Stimulated activated CD4-positive, alpha-beta T cell treated with anti-CD3 and anti-CD28 coated beads, Interleukin-1b, Interleukin-23, amount 100 ng/mL, for 1 hour (primary cell): ENCODE measurements at places on chromosomes 11 and 22.

DNA sequence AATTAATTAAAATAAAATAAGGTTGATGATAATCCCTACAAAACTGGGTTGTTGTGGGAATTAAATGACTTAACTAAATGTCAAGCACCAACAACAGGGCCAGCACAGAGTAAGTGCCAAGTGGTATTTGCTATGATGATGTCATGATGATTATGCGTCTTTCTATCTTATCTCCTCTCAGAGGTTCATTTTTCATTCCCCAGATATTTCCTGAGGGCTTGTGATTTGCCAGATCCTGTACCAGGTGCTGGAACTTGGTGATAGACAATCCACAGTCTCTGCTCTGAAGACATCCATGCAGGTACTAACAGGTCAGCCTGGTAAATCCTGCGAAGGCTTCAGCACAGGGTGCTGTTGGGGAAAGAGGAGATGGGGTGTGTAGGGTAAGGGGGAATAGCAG lies 8.1 kb upstream of the MYH9 start:
- DNase-seq: no peak

- no peak for DNase-seq
Observed at GRCh38 chr22:50656122-50657070, 16.2 kb upstream of the SHANK3 start.

GRCh38 chr11:122874991-122875390 lies 7.6 kb upstream of the JHY start:
- DNase-seq: no peak

DNA sequence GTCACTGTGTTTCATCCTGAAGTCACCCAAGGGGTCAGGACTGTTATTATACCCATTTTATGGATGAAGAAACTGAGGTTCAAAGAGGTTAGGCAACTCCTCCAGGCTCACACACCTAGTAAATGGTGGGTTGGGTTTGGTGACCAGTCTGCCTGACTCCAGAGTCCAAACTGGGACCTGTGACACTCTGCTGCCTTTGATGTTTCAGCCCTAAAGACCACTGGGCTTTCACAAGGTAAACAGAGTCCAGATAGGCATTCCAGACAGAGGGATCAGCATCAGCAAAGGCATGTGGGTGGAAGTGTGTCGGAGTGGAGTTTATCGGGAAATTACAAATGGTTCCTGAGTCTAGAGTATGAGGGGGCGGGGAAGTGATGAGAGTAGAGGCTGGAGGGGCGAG lies 38.5 kb downstream of the MICAL2 start:
- DNase-seq: no peak

DNA sequence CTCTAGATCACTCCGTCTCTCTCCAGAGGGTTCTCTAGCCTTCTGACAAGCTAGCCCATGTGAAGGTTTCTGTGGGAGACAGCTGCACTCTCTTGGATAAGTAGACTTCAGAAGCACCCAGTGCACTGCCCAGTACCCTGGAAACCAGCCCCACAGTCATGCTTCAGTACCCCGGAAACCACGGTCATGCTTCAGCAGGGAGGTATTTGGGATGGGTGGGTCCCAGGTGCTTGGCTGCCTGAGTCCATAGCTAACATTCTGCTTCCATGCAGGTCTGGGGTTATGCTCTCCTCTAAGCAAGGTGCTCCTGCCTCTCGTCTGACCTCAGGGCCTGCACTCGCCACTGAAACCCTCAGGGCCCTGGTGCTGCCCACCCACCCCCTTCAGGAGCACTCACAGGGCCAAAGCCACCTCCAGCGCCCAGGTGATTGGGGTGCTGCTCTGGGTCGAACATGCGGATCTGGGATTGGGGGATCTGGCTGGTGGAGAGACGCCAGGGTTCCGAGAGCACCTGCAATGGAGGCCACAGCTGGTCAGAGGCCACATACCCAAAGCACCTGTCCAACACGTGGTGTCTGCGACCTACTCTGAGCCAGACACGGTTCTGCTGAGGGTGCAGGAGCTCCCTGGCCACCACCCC lies 7.3 kb upstream of the SYCE3 start:
- DNase-seq: no peak

GRCh38 chr11:1220941-1221721 lies 1.7 kb upstream of the MUC5B start:
- no peak for DNase-seq

GRCh38 chr11:122743949-122744348 lies 88.4 kb downstream of the UBASH3B start:
- DNase-seq: peak; percentile 43

DNA sequence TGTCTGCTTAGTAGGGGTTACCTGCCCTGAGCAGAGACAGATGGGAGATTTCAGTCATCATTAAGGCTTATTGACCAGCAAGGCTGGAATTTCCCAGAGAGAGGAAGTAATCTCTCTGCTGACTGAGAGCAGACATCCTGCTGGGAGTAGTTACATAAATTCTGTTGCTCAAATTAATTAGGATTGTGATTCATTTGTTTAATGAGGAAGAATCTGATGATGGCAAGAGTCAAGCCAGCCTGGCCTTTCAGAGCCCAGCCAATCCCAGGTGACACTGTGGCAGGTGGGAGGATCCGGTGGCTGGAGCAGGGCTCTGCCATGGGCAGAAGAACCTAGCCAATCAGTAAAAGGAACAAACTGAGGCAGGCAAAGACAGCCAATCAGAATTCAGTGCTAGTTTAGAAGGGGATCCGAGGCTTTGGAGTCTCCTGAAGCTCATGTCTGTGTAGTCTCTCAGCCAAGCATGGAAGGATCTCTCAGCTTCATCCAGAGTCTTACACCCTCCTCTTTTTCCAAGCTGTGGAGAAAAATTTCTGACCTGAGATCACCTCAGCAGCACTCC lies 61.2 kb upstream of the CHST1 start:
- DNase-seq: no peak

- no peak for DNase-seq
Observed at GRCh38 chr22:22910272-22911240, 22.9 kb downstream of the IGLL5 start.

- DNase-seq: no peak
Observed at GRCh38 chr11:7869467-7869866, 61.6 kb downstream of the OR10A6 start.

GRCh38 chr22:47055461-47055860 lies 293.0 kb downstream of the TBC1D22A start:
- DNase-seq: no peak

- no peak for DNase-seq
Observed at GRCh38 chr11:102518296-102519094, 12.1 kb downstream of the MMP7 start.

- DNase-seq: no peak
Observed at GRCh38 chr11:45313171-45313865, 27.2 kb upstream of the SYT13 start.

DNA sequence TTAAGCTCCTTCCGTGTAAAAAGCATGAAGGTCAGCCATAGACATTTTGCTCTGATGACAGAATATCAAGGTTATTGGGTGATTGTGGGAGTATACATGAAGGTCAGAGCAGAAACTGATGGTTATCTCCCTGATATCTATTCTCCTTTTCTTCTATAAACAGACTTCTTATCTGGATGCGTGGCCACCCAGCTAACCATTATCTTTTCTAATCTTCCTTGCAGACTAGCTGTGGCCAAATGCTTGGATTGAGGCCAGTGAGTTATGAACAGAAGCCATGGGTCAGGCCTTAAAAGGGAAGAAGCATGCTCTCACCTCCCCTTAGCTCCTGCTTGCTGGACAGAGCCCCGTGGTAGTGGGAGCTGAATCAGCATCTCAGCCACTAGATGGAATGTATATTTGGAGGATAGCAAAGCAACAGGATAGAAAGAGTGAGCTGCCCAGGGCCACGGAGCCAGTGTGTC lies 31.3 kb upstream of the LRRC55 start:
- DNase-seq: no peak

GRCh38 chr11:65416841-65417701 lies 5.5 kb upstream of the NEAT1 start:
- DNase-seq: no peak

GRCh38 chr11:26037716-26038115 lies 294.2 kb upstream of the ANO3 start:
- DNase-seq: no peak

GRCh38 chr11:10600570-10601248 lies 32.2 kb upstream of the LYVE1 start:
- no peak for DNase-seq

DNA sequence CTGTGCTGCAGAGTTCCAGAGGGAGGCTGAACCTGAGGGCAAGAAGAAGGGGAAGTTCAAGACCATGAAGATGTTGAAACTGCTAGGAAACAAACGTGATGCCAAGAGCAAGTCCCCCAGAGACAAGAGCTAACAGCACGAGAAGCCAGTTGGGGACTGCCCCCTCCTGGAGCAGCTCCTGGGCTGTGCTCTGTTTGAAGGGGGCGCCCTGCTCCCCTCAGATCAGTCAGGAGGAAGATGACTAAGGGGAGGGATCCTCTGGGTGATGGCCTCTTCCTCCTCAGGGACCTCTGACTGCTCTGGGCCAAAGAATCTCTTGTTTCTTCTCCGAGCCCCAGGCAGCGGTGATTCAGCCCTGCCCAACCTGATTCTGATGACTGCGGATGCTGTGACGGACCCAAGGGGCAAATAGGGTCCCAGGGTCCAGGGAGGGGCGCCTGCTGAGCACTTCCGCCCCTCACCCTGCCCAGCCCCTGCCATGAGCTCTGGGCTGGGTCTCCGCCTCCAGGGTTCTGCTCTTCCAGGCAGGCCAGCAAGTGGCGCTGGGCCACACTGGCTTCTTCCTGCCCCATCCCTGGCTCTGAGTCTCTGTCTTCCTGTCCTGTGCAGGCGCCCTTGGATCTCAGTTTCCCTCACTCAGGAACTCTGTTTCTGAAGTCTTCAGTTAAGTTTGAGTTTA lies 12.6 kb downstream of the C22orf23 start:
- no peak for DNase-seq

GRCh38 chr11:116986521-116987105 lies 111.6 kb downstream of the SIK3 start:
- no peak for DNase-seq

- DNase-seq: no peak
Observed at GRCh38 chr11:42544726-42545125, 767.1 kb upstream of the API5 start.

GRCh38 chr11:123194337-123195187 lies 486 bp downstream of the CLMP start:
- DNase-seq: no peak

- no peak for DNase-seq
Observed at GRCh38 chr22:43889860-43890253, 2.0 kb downstream of the PNPLA5 start.

DNA sequence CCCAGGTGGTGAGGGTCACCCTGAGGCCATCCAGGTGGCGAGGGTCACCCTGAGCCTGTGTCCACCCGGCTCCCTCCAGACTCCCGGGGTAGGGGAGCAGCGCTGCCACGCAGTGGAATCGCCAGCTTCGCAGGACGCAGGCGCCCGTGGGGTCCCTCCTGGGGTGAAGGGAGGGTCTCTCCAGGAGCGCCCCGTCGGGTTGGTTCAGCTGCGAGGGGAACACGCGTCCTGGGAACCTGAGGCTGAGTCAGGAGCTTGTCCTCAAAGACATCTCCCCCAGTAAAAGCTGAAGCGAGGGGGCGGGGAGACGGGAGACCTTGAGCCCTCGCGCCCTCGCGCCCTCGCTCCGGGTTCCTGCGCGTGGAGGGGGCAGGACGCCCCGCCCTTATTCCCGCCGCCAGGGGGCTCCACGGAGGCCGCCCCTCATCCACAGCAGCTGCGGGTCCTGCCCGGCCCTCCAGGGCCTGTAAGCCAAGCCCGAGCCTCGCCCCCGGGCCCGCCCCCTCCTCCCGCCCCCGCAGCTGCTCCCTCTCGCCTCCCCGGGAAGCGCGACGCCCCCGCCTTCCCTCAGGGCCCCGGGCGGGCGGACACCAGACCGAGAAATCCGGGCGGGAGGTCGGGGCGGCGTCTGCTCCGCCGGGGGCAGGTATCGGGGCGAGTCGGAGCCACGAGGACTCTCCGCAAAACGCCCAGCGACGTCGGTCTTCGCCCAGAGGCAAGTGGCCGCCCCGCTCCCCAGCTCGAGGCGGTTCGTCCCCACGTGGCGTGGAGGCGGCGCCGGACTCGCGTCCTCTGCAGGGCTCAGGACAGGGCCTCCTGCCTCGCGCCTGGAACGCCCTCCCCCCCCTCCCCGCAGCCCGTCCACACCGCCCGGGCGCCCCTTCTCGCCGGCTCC lies 22.8 kb downstream of the PIM3 start:
- DNase-seq: no peak

- no peak for DNase-seq
Observed at GRCh38 chr11:111977146-111978027, 40.2 kb downstream of the DIXDC1 start.

DNA sequence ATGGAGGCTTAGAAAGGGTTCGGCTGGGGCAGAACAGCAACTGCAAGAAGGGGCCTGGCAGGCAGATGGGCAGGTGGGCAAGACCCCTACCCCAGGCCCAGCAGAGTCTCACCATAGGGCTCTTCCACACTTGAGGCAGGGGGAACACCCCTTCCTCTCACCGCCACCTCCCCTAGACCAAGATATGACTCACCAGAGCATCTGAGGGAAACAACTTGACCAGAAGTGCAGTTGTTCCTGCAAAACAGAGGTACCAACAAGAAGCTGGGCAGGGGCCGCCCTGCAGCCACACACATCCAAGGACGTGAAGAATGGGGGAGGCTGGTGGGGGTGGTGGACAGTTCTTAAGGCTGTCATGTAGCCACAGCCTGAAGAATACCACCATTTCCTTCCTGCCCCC lies 10.9 kb downstream of the TMPRSS5 start:
- no peak for DNase-seq

- no peak for DNase-seq
Observed at GRCh38 chr11:13952221-13952620, 10.3 kb upstream of the SPON1 start.

DNA sequence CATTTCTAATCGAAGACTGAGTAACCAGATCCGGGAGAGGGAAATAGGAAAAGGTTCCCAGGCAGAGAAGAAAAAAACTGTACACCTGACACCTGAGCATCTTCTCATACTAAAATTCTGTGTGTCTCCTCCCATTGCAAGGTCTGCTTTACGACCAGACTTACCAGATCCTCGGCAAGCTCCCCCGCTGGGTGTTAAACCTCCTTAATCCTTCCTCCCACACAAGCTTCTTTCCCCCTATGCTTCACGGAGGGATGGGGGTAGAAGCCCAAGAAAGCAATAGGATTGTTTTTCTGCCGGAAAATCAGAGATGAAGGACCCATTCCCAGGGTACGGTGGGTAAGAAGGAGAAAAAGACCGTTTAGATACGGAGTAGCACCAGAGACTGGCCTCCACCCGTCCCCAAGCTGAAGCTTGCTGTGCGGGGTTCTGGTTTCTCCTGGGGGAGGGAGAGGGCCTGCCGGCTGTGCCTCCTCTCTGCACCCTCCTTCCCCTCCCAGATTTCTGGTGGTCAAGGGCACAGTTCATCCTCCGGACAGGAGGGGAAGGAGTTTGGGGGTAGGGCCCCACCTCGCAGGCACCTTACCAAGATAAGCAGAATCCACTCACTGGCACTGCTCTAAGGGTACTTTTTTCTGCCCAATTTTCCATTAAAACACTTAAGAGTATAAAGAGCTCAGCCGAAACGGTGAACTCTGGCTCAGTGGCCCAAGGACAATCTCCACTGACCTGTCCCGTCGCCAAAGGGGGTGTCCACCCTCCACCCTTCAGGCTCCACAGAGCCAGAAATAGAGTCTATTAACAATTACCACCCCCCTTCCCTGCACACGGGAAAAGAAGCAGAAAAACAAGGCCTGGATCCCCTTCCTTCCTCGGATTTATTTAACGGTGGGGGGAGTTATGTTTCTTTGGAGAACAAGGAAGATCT lies 1.2 kb downstream of the TOB2 start:
- no peak for DNase-seq
